ENCODE measurements at places on chromosomes 16 and 17. TPM values are rescaled to one million over a fixed set of nuclear protein-coding genes. Genes with fewer than 3 reads are reported as not detected.

The SLC35G3 gene
- polyA plus RNA-seq, result 0.04 TPM

- DNase-seq, result peak; percentile 92
Observed at GRCh38 chr16:48164907-48165715, 9.3 kb upstream of the ABCC12 start.

GRCh38 chr16:69532641-69533455 lies 32.9 kb upstream of the NFAT5 start:
- DNase-seq, result no peak

The KCTD19 gene
- polyA plus RNA-seq, result 0.22 TPM

GRCh38 chr17:57295526-57296023 lies 39.3 kb downstream of the MSI2 start:
- DNase-seq, result no peak

The ATXN1L gene
- 8.1 TPM for polyA plus RNA-seq

- peak; percentile 43 for DNase-seq
Observed at GRCh38 chr16:12091569-12092543, 115.3 kb downstream of the SNX29 start.

DNA sequence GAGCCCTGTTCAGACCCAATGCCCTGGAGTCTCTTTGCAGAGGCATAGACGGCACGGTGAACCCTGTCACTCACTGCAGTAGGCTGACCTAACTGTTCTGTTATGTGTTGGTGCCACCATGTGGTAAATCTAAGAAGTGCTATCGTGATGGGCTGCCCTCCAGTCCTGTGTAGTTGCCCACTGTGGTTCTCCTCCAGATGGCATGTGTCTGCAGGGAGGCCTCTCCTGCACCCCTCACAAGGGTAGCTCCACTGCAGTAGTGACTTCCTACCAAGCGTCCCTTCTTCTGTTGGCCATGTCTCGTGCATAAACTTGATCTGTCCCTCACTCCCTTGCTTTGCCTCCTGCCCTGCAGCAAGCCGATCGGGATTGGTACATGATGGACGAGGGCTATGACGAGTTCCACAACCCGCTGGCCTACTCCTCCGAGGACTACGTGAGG lies 5.8 kb downstream of the DHX38 start:
- no peak for DNase-seq

- DNase-seq, result no peak
Observed at GRCh38 chr16:51449441-51449840, 298.4 kb upstream of the SALL1 start.

DNA sequence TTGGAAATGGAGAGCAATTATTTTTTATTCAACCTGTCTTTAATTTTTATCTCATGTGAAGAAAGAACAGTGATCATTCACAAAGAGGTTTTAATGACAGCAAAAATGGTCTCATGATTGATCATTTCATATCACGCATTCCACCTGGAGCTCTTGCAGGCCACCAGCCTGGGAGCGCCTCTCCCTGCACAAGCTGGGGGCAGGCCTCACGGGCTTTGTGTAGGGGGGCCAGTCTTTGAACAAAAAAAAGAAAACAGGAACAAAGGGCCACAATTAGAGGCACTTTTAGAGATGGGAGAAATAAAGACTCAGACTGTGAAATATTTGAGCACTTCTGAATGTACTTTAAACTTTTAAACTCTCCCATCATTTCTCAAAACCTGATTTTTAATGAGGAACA lies 232.9 kb downstream of the CHD9NB start:
- DNase-seq, result no peak

Data from spleen (tissue), 13 donors.